ENCODE measurements at places on chromosomes 7 and 10.

- no peak for DNase-seq
These were observed 38.0 kb upstream of the PIP4K2A start for GRCh38 chr10:22752272-22752889.

- no peak for DNase-seq
These were observed 30.1 kb downstream of the KLF6 start for GRCh38 chr10:3754727-3755439.

DNA sequence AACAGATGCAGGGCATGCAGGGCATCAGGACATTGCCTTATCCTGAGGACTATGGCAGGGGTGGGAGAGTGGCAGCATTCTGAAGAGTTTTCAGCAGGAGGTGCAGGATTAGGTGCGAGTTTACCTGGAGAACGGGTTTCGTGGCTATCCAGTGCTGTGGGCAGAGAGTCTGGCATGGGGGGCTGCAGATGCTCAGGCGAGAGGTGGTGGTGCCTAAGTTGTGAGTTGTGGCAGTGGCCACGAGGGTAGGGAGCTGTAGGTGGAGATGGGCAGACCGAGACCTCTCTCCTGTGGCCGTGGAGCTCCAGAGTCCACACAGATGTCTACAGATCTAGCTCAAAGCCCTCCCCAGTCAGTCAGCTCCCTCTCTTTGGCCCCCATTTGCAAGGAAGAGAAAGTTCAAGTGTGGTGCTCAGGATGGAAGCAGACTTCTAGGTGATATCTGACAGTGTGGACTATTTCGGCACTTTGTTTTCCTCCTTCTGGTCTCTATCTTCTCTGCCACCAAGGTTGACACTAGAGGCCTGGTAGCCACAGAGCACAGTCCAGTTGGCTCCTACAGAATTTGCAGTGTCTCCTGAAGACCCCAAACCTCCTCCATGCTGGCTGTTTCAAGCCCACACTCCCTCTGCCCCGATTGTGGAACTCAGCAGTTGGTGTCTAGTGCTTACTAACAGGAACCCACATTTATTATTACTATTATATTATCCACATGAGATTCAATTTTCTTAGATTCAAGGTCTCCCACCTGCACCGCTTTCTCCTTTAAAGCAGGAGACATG, 955.7 kb upstream of the ZNF722 start:
- no peak for DNase-seq

DNA sequence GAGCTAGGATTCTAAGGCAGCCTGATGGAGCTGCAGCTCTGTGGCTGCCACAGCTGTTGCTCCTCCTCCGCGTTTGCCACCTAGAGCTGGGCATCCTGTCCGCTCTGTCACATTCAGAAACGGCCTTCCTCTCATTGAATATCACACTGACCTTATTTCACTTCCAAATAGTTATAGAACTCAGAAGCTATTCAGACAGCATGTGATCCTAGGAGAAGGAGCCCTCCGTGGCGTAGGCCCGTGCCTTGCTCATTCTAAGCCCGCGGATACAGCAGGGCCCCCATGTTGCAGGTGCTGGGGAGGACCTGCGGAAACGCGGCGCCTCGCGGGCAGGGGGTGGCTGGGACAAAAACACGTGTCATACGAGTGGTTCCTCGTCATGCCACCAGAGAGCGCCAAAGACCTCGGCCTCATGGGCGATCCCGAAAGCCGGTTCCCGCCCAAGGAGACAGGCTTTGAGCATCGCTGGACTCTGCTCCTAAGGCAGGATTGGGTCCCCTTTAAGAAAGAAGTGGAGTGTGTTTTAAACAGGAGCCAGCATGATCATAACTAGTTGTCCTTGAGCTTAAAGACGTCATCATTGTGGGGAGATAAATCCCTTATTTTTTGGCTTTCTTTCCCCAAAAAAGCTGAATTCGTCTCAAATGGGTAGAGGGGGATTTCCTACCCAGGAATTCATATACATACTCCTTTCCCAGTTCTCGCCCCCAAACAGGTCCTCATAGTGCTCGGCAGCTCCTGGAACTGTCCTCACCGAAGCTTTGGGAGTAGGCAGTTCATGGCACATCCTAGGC, 17.9 kb upstream of the FIGNL1 start:
- DNase-seq: peak; percentile 34

GRCh38 chr7:78900806-78901205, 552.7 kb downstream of the MAGI2 start:
- DNase-seq: no peak

DNA sequence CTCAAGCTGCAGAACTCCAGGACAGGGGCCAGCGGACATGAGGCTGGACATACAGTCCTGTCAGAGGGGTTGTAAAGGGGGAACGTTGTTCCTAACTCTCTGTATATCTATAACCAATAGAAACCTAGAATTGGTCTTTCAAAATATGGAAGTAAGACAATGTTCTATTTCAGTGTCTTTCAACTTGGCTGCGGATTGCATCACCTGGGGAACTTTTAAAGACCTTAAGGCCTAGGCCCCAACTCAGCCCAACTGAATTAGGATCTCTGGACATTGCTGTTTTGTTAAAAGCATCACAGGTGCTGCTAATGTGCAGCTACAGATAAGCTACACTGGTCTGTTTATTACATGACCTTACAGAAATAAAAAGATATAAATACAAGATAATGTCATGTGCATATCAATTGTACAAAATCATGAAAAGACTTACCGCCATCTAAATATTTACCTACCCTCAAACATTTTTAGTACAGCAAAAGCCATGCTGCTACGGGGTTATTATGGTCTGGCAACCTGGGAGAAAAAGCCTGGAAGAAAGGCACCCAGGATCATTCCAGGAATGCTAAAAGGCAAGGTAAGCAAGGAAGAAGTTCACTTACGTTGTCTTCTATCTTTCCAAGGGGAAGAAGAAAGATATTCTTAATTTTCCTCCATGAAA, 169.1 kb downstream of the RAPGEF5 start:
- DNase-seq: no peak

GRCh38 chr10:123380491-123381085, 226.4 kb downstream of the BUB3 start:
- no peak for DNase-seq

DNA sequence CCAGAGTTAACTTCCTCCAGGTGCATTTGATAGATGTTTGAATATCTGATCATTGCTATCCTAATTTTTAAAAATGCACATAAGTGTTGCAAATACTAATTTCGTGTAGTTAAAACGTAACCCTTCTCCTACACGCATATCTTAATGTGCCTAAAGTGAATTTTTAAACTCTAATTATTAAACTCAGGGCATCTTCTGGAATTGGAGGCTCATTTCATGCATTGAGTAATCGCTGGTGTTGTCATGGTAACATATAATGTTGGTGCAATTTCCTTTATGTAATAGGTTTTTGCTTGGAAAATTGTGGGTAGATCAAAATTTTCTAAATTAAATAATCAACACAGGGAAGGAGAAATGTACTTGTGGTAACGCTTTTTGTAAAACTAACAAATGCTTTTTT, 56.2 kb downstream of the ARMC3 start:
- DNase-seq: no peak

DNA sequence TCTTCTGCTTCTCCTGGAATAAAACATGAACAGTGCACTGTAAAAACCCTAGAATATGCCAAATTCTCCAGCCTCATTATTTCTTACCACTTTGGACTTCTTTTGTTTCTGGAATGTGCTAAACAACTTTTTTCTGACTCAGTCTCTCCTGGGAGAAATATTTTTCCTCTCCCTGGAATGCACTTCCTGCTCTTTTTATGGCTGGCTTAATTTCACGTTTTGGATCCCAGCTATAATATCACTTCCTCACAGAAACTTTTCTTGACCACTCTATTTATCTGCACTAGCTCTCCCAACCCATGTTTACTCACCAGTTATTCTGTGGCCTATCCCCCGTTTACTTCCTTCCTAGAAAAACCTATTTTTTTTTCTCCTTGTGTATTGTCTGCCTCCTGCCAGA, 26.7 kb downstream of the ABCB5 start:
- DNase-seq: no peak

- no peak for DNase-seq
These were observed 78.8 kb downstream of the FGFR2 start for GRCh38 chr10:121519411-121519810.

GRCh38 chr7:151426441-151426903, 13.5 kb downstream of the CRYGN start:
- no peak for DNase-seq

DNA sequence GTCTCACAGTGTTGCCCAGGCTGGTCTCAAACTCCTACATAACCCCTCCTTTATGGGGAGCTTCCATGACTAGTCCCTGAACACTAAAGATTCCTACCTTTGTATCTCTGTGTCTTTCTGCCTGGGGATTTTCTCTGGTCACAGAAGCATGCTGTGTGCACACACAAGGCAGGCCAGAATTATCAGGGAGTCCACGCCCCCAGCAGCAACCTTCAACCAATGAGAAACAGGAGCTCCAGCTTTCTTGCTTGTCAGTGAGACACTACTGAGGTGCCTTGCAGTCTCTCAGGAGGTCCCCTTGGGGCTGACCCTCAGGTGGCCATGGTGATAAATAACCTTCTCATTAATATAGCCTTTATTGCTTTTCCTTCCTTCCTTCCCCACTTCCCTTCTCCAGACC, 45.1 kb upstream of the AUTS2 start:
- DNase-seq: no peak

Data from activated gamma-delta T cell (primary cell).